ENCODE measurements at places on chromosomes 6 and 20.
A peak's percentile ranks its signal among the peaks of the same experiment; 100 is the strongest.

- DNase-seq: no peak
Observed at GRCh38 chr20:59954718-59955117, 3.5 kb upstream of the CDH26 start.

- no peak for DNase-seq
Observed at GRCh38 chr20:61595216-61595615, 343.2 kb downstream of the CDH4 start.

DNA sequence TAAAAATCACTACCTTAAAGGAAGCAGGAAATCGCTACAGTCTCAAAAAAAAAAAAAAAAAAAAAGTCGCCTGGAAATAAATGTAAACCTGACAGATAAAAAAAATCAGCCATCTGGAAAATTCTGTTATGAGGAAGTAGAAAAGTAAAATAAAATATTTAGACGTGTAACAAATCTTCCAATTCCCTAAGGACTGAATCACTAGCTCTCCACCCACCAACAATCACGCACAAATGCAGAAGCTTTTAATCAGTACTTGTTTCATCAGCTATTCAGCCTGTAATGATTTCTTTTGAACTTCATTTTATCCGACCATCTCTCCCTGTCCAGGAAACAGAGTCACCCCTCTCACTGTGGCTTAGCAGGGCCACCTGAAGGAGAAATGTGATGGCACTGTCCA is 59.0 kb downstream of the SLC23A2 start:
- no peak for DNase-seq

GRCh38 chr6:15907914-15908518 is 220.9 kb upstream of the MYLIP start:
- peak; percentile 95 for DNase-seq

GRCh38 chr20:14986026-14986655 is 648.7 kb upstream of the FLRT3 start:
- DNase-seq: no peak

- DNase-seq: no peak
Observed at GRCh38 chr20:58667975-58668374, 16.9 kb downstream of the STX16 start.

- DNase-seq: peak; percentile 72
Observed at GRCh38 chr6:107185391-107185970, 70.2 kb upstream of the BEND3 start.

- no peak for DNase-seq
Observed at GRCh38 chr6:27891320-27891875, 20.8 kb downstream of the OR2B2 start.

- no peak for DNase-seq
Observed at GRCh38 chr20:12610871-12611270, 397.9 kb upstream of the SPTLC3 start.

DNA sequence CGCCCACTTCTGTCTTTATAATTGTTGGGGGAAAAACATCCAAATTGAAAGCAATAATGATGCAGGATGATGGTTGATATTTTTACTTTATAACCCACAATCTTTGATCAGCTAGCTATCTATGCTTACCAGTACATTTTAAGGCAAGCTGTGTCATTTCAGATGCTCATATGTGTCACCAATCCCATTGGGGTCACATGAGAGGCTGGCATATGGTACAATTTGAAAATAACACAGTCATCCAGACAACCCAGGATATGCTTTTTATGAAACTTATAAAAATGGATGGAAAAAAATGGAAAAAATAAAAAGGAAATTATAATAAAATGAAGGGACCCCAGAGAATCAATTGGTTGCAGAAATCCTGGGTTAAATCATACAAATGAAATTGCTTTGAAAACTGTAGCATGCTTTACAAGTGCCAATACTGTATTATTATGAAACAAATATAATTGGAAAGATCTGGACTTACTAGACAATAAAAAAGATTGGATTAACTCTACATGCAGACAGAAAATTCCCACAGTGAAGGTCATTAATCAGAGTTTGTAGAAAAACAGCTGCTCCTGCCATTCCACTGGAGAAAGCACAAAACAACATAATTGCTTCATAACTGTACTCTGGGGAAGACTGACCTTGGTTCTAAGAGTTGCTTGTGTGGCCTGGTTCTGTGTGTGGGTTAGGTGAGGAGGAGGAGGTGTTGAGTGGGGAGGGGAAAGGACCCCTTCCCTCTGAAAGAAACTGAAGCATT is 13.3 kb upstream of the PRIM2 start:
- no peak for DNase-seq

Measured in NCI-H526 (cell line).